ENCODE measurements at places on chromosomes 1 and 21.

DNA sequence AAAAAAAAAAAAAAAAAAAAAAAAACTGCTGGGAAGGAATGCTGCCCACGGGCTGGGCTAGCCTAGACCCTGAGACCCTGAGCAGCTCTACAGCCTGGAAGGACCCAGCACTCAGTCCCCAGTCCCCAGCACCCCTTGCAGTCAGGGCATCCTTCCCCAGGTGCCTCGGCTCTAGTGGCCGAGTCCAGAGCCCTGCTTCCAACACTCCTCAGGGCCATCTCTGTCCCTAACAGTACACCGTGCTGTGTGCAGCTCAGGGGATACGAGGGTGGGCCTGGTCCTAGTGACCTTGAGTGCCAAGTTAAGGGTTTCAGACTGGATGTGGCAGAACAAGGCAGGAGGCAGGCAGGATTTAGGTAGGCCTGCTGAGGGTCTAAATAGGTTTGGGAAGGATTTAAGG is 50.2 kb upstream of the LRP8 start:
- DNase-seq, result no peak

GRCh38 chr1:119209596-119210295 is 69.3 kb upstream of the WARS2 start:
- DNase-seq, result no peak

GRCh38 chr1:101004061-101004460 is 21.5 kb downstream of the DPH5 start:
- no peak for DNase-seq

GRCh38 chr1:173094541-173094940 is 43.8 kb upstream of the TNFSF18 start:
- DNase-seq, result no peak

- DNase-seq, result peak; percentile 42
Observed at GRCh38 chr1:171251042-171251951, 3.0 kb downstream of the FMO1 start.

DNA sequence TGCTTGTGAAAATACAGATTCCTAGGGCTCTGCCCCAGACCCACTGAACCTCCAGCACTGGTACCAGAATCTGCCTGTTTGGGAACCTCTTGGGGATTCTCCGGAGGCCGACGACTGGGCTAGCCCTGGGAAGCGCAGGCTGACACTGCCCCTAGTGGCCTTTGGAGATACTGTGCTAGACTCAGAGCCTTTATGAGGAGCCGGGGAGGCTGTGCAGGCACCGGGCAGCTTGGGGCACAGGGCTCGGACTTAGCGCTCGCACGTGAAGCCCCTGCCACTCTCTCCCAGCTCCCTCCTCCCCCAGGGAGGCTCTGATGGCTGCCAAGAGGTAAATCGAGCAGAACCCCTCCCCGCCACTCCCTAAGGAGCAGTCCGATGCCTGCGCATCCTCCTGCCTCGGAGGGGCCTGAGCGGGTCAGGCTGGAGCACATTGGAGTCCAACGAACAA is 144.6 kb upstream of the TNR start:
- peak; percentile 78 for DNase-seq

DNA sequence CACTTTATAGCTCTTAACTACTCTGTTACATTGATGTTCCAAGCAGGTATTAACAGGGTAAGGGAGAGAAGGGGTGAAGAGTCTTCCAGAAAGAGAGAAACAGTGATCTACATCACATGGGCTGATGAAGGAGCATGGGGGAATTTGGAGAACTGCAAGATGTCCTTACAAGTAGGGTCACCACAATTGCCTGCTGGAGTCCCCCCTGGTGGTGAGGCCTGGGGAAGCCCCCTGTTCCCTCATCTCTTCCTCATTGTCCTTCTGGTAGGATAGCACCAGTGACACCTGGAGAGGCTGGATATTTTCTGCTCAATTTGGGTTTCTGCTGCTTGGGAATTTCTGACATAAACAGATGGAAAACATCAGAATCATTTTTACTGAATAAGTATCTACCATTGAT is 126.6 kb downstream of the RUNX1 start:
- no peak for DNase-seq

- DNase-seq, result no peak
Observed at GRCh38 chr1:21624571-21625389, 44.4 kb downstream of the RAP1GAP start.

- no peak for DNase-seq
Observed at GRCh38 chr1:94807742-94808491, 12.2 kb upstream of the SLC44A3 start.

GRCh38 chr1:98929437-98929836 is 75.2 kb downstream of the PLPPR5 start:
- DNase-seq, result peak; percentile 16

GRCh38 chr21:46402421-46402820 is 56.3 kb upstream of the DIP2A start:
- DNase-seq, result no peak

DNA sequence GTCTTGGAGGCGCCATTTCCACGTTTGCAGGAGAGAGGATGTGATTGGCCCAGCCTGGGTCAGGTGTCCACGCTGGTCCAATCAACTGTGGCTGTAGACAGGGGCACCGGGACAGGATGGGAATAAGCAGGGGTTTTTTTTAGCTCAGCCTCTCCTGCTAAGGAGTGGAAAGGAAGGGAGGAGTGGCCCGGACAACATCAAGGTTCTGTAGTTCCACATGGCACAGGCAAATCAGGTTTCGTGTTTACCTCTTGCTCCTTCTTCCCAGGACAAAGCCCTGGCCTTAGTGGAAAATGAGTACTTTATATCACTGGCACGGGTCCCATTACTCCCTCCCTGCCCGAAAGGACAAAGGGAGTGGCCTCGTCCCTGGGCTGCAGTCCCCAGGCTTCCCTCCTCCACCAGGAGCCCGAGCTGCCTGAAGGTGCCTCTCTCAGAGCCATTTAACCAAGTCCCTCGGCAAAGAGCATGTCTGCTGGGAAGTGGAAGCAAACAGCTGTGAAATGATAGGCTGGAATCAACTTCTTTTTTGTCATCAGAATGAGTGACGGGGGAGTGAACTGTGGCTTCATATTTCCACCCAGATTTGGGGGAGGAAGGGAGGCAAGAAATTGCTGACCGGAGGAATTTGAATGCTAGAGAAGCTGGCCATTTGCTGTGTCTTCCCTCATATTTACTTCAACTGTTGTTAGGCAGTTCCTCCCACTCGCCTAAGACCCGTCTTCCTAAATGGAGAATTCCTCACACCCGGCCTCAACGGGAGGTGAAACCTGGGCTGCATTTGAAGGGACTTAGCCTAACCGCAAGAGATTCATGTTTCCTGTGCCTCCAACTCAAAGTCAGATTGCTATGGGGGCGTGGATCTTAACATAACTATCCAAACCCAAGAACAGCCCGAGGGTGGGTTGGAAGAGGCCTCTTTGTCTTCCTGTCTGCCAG is 84.9 kb upstream of the SLC44A3 start:
- DNase-seq, result no peak

DNA sequence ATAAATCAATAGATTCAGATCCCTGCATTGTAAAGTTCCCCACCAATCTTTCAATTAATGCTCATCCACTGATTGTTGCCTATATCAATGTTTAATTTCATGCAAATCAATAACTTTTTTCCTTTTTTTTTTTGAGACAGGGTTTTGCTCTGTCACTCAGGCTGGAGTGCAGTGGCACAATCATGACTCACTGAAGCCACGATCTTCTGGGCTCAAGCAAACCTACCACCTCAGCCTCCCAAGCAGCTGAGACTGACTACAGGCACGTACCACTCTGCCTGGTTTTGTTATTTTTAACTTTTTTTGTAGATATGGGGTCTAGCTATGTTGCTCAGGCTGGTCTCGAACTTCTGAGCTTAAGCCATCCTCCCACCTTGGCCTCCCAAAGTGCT is 25.7 kb downstream of the DIO1 start:
- DNase-seq, result no peak

GRCh38 chr1:114764689-114765088 is 6.9 kb upstream of the CSDE1 start:
- peak; percentile 16 for DNase-seq

DNA sequence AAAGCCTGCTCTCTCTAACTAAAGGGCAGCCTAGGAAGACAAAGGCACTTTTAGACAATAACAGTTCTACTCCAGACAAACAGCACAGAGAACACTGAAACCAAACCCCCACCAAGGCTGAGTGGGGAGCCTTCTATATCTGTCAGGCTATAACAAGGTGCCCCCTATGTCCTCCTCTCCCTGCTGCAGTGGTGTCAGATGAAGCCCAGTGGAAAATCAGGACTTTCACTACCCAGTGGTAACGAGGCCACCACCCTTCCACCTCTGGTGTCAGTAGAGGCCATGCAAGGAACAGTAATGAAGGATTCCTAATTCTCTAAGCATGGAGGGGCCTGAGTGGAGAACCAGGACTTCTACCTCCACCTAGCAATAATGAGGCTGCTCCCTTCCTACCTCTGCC is 83.7 kb downstream of the ZSWIM5 start:
- no peak for DNase-seq

- no peak for DNase-seq
Observed at GRCh38 chr1:57844382-57844980, 420.6 kb upstream of the DAB1 start.

DNA sequence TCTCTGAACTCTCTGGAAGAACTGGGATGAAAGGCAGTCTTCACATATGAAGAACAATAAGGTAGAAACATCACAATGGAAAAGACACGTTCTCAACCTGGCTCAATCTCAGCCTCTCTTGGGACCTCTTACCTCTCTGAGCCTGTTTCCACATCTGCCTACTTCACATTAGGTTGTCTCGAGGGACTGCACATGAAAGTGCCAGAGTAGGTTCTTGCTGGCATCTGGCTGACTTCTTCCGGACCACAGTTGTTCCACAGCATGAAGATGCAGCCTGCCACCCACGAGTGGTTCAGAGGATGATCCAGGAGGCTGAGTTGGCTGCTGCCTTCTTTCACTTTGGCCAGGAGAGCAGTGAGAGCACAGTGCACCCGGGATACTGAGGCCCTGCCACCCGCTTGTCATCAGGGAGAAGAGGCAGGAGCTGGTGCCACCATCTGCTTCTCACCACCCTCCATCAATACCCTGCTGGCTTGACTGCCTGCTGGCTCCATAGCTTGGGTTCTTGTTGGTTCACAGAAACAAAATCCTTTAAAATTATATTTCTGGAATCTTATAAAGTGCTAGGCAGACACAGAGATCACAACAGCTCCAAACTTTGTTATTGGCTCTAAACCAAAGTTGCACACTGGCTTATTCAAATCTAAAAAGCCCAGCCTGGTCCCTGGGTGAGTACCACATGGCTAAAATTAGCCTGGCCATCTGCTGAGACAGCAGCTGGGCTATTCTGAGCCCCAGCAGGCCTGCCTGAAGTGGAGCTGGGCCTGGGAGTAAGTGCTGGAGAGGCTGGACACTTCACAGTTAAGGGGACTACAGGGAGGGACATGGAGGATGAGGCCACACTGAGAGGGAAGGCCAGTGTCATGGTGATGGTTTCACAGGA is 46.9 kb upstream of the LIN9 start:
- peak; percentile 10 for DNase-seq

DNA sequence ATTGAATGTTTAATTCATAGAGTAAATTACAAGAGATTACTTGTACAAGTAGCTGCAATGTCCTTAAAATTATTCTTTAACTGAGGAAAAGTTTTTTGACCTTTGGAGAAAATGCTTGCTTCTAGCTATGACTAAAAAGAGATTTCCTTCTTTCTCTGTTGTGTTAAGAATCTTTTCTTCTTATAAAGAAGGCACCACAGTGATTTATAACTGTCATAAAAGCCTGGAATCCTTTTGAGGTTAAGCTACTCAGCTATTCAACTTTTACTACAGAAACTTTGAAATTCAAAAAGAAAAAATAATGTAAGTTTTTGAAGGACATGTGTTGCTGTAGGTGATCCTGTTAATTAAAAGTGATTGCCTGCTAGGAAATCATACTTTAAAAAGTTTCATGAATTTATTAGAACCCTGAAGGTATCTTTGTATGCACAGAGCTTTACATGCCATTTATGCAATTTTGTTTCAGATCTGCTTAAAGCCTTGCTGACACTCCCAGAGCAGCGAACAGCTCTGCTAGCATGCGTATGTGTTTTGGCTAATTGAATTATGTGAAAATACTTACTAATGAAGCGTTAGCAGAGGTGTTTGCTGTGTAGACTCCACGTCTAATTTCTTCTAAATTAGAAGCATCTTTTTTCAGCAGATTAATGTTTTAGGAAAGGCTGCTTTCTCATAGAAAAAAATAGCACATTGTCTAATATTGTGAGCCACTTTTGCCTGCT is 94.7 kb upstream of the SMYD2 start:
- DNase-seq, result no peak

DNA sequence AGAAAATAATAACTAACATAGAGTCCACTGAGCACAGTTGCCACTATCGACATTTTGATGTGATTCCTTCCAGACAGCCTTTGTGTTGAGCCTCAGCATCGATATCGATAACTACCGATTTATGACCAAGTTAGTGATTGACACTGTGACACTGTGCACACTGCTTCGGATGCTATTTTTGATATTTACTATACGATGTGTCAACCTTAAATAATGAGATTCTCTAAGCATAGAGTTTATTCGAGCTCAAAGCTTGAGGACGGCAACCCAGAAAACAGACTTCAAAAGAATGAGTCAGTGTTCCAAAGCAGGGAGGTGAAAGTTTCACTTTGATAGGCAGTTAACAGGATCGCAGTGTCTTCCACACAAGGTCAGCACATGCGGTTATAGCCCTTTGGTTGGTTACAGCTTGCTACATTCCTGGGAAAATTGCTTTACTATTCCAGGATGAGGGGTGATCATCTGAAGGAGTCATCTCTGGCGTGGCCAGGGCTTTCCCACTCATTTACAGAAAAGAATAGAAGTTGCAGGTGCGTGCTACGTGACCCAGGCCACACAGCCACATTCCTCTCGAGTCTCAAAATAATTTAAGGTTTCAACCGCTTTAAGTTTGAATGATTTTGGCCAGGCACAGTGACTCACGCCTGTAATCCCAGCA is 53.6 kb upstream of the EFHD2 start:
- DNase-seq, result no peak

DNA sequence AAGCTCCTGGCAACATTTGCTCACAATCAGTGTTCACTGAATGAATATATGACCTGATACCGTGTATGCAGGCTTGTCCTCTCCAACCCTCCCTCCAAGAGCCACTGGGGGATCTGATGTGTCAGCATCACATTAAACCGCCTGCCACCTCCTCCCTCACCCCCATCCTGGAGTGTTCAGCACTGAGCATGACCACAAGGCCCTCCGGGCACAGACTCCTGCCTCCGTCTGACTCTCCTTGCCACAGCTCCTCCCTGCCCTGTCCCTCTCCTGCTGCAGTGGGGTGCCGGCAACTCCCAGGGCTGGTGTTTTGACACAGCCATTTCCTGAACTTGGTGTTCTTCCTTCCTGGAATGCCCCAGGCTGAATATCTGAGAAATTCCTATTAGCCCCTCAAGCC is 136.7 kb downstream of the FCRL5 start:
- DNase-seq, result no peak

GRCh38 chr1:178609015-178609414 is 96.1 kb downstream of the TEX35 start:
- no peak for DNase-seq

DNA sequence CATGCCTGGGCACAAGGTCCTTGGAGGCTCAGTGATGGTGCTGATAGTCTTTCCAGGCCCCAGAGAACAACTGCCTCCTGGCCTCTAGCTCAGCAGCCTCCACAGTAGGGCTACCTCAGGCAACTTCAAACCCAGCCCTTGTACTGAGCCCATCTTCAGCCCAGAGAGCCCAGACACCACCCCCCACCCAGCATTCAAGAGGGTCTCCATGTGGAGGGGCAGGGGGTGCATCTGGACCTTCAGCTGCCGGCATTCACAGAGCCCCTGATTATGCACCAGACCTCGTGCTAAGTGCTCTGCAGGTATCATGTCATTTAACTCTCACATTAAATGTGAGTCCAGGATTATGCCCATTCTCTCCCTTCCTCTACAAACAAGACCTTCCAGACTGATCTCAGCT is 197.0 kb upstream of the ZC3H12A start:
- no peak for DNase-seq

Data from SK-N-DZ (cell line).